ENCODE measurements at places on chromosomes 4 and X.

- DNase-seq = no peak
Observed at GRCh38 chrX:110442635-110443034, 84.0 kb downstream of the RTL9 start.

- no peak for DNase-seq
Observed at GRCh38 chr4:183721207-183722081, 62.4 kb downstream of the TRAPPC11 start.

GRCh38 chrX:41245641-41246040, 88.3 kb upstream of the DDX3X start:
- no peak for DNase-seq

- no peak for DNase-seq
Observed at GRCh38 chr4:98540803-98541202, 117.6 kb downstream of the TSPAN5 start.

DNA sequence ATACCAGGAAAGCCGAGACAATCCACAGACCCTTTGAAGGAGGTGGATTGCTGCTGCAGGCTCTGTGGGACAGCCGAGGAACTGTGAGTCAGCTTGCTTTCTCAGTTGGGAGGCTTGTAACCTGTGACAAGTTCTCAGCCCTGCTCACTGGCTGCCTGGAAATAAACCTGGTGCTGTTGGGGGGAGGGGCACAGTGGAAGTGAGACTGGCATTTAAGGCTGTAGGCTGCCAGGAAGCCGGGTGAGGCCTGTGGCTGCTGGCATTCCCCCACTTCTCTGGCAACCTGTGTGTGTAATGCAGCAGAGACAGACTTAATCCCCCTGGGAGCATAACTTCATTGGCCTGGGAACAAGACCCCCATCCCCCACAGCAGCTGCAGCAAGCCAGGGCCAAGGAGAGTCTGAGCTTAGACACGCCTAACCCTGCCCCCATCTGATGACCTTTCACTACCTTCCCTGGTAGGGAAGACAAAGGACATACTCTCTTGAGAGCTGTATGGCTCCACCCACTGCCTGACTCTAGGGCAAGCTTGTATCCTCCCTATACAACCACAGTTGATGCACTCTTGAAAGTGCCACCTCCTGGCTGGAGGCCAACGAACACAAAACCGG, 64.1 kb downstream of the ALPK1 start:
- no peak for DNase-seq

DNA sequence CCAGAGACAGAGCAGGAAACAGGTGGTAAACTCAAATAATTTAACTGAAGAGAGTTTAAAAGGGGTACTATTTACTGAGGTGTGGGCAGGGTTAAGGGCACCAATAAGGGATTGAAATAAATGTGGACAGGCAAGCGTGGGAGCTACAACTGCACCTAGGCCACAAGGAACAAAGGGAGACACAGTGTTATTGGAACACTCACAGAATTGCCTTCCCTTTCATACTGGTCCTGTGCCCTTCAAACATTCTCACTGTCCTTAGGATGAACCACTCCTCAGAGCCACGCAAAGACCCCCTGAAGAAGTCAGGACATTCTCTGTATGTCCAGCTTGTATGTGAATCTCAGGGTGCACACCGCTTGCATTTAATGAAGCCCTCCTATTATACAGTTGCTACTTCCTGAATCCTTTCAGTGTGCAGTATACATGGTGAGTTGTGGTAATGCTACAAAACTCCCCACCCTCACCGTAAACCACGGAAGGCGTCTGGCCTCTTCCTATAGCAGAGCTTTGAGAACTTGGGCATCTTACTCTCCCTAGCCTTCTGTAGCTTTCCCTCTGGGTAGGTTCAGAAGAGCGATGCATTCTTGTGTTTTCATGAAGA, 9.6 kb upstream of the MRPL1 start:
- no peak for DNase-seq

DNA sequence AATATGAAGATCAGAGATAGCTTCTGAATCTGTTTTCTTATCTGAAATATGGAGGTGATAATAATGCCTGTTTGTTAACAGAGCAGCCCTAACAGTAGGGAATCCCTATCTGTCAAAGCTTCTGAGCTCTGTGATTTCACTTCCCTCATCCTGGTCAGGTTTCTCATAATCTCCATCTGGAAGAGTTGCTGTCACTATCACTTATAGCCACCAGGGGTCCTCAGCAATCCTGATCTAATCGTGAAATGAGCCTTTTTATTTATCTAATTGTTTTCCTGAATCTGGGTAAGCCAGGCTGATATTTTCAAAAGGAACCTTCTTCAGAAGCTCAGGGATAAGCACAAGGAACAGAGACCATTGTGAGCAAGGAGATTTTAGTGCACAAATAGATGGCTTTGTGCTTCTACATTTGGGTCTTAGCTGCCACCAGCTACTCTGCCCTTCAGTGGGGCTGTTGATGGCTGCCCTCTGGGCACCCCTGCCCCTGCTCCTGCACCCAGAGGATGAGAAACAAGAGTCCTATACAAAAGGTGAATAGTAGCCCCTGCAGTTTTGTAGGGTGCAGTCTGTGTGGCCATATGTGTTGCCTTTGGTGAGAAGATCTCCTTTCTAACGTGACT, 196.4 kb upstream of the RADX start:
- no peak for DNase-seq

DNA sequence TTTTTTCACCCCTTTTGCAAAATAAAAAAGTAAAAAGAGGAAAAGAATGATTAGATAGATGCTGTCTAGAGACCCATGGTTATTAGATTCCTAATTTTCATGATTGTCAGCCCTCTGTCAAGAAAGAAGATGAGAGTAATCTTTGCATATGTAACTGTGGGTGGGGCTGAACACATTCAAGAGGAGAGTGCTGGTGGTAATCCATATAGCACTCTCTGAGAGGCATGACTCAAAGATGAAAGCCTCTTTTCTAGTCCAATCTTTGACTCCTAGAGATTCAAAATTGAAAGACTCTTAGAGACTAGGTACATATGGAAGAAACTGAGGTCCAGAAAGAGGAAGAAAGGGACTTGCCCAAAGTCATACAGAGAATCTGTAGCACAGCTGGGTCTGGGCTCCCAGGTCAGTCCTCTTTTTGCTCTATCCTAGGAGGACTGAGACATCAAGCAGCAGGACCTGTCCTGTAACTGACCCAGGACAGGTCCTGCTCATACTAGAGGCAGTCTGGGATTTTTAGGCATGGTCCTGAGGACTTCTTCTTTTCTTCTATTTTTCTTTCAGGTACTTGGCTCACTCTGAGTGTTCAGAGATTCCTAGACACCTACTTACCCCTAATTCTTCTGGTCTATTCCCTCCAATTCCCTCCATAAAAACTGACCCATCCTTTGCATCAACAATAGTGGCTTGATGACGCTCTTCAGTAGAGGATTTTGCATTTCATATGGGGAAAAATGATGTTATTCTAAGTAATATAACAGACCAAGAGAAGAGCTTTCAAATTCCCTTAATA, 23.8 kb downstream of the VSIG4 start:
- DNase-seq = no peak

DNA sequence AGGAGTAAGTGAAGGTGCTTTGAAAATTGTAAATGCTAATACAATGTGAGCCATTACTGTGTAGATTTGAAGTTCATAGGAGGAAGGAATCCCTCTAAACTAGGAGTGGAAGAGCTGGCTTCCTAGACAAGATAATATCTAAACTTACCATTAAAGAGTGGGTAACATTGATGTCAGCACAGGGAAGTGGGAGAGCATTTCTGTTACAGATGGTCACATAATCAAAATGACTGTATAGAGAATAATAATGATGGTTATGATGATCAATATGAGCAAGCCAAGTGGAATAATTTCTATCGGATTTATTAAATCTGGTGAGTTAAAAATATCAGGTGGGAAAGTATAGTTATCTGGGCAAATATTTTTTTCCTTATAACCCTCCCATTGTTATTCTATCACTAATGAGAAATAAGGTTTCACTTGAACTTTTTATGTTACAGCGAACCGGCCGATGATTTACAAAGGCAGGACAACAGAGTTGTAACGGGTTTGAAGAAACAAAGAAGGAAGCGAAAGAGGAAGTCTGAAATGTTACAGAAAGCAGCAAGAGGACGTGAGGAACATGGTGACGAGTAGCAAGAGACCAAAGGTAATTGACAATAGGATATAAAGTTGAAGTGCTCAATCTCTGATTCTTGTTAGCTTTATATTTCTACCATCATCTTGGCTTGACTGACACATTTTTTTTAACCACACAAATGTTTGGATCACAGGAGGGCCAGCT, 43.5 kb downstream of the FMR1NB start:
- DNase-seq = no peak

DNA sequence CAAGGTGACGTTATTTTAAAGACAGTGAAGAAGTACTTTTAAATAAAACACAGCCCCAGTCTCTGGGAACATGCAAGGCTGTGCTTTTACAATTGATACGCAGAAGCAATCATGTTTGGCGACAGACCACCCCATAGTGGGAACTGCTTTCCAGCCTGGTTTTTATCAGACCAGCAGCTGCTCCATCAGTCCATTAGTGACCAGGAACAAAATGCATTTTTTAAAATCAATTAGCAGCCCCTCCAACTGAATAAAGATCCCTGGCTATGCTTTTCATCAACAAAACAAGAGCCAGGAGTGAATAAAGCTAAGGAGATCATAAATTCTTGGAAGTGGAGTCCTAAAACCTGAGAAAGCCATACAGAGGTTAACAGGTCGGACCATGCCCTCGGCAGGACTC, 153.0 kb upstream of the TENM3 start:
- DNase-seq = no peak

DNA sequence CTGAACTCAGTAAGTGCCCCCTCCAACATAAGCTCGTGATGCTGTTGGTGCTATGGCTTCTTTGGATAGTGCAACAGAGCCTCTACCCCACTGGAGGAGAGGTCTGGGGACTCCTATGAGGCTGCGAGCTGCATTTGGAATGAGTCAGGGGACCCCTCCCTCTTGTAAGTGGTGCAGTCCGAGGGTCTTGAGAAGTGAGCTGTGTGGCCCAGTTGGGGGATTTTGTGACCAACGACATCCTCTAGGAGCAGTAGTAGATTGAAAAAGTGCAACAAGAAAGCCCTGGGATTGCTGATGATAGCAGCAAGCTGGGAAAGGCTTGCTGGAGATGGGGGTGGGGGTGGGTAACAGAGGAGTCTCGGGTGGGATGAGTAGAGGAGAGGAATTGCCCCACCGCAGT, 3.1 kb downstream of the FRMPD3 start:
- DNase-seq = no peak

GRCh38 chr4:7103607-7104365, 35.9 kb upstream of the GRPEL1 start:
- DNase-seq = no peak

- no peak for DNase-seq
Observed at GRCh38 chr4:39450618-39451017, 8.1 kb downstream of the RPL9 start.

GRCh38 chr4:114911111-114911510, 202.3 kb downstream of the NDST4 start:
- DNase-seq = no peak

GRCh38 chr4:73679836-73680235, 59.6 kb upstream of the RASSF6 start:
- no peak for DNase-seq

DNA sequence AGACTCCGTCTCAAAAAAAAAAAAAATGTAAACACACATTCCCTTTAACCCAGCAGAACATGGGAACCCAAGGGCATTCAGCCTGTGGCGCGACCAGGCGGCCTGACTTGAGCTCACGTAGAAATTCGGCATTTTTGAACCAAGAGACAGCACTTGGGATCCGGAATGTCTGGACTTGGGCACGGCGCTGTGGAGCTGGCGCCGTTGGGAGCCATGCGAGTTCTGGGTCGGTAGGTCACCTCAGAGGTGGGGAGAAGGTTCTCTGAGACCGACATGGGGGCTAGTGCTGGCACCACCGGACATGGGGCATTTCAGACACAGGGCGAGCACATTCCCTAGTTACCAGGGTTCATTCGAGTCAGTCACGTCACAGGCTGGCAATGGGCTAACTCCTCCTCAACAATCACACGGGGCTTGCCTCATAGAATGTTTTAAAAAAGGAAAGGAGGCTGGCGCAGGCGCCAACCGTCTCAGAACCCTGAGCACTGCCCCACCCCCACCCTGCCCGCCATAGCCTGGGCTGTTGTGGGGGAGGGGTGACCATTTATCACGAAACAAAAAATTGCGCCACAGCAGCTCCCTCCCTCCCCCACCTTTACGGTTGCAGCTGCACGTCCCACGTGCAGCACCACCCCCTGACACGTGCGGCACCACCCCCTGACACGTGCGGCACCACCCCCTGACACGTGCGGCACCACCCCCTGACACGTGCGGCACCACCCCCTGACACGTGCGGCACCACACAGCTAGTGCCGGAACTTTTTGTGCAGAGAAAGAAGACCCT, at the start of gene TEX28:
Gene TEX28 (minus strand): TSS at position 334 of the 784 bp plus-strand sequence. CDS start 3,007 bp downstream, outside the sequence.
- no peak for DNase-seq

- DNase-seq = no peak
Observed at GRCh38 chr4:157994863-157995262, 178.0 kb downstream of the GASK1B start.

GRCh38 chr4:76806757-76807156, 91.2 kb downstream of the SOWAHB start:
- no peak for DNase-seq

DNA sequence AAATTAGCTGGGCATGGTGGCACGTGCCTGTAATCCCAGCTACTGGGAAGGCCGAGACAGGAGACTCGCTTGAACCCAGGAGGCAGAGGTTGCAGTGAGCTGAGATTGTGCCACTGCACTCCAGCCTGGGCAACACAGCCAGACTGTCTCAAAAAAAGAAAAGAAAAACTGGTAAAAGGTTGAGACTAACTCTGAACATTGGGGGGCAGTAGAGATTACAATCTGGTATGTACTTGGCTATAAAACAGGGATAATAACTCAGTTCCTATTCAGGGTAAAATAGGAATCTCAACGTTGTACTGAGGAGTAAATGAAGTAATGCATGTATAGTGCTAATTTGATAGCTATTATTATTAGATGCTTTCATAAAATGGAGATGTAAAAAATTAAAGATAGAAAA, 12.5 kb upstream of the KLF8 start:
- no peak for DNase-seq

- DNase-seq = no peak
Observed at GRCh38 chr4:130419211-130419975, 1323.4 kb downstream of the C4orf33 start.

DNA sequence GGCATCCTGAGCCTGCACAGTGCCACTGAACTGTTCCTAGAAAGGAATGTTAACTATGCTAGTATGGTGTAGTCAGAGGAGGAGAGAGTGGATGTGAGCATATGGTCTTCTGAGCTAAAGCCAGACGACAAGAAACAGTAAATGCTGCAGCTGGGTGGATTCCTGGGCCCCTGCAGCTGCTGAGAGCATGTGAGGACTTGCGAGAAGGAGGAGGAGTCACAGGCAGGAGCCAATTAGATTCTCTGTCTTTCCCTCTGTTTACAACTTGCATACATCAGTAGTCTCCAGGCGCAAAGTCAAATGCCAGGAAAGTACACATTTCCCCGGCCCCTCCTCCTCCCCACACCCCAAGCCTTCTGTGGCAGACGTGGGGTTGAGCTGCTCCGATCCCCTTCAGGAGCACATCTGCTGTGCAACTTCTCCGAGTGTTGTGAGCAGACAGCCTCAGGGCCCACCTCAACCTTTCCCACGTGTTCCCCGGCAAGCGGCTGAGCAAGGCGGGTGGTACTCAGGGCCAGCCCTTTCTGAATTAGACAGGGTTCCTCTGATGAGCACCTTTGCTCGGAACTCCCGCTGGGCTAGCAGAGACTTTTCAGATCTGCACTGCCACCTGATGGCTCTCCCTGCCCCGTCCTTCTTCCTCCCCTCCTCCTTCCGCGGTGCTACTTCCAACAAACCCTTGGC, 108.7 kb upstream of the ATP6AP2 start:
- no peak for DNase-seq

- no peak for DNase-seq
Observed at GRCh38 chr4:138501614-138502013, 259.5 kb upstream of the SLC7A11 start.

- DNase-seq = no peak
Observed at GRCh38 chr4:168584321-168584771, 87.5 kb downstream of the PALLD start.

Measured in cortex of kidney (tissue), 1 donor.